ENCODE measurements at places on chromosomes 2 and 18.

GRCh38 chr18:42028247-42028832, 73.3 kb downstream of the PIK3C3 start:
- no peak for DNase-seq

GRCh38 chr2:85401464-85401805, 8.7 kb downstream of the CAPG start:
- no peak for DNase-seq

GRCh38 chr2:68426848-68427579, 40.1 kb downstream of the FBXO48 start:
- no peak for DNase-seq

DNA sequence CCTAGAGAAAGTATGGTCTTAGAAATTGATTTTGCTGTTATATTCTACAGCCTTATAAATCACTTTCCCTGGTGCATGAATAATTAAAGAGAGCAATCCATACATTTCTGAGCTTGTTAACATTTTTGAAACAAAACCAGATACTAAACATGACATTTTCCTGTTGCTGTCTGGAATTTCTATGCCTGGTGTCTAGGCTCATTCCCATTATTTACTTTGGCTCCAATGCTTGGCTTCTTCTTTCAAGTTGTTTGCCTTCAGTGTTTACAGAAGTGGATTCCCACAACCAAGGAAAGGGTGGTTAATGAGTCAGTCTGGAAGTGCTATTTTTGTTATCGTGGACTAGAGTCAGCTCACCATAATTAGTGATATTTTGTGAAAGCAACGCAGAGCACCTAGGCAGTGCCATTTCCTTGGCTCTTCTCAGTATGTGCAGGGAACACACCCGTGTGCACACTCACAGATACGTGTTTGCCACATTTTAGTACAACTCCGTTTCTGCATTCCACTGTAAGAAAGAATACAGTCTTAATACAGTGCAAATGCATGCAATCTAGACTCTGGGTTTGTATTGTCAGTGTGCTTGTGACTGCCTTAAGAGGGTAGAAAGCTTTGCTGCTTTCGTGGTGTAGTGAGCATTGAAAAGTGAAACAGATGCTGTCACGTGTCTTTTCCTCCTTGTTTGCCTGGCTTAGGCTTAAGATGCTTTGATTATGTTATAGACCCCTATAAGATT, 185.0 kb upstream of the RASGRP3 start:
- DNase-seq = no peak

- DNase-seq = no peak
Measured at GRCh38 chr2:101827246-101827645, 129.7 kb downstream of the MAP4K4 start.

- DNase-seq = peak; percentile 43
Measured at GRCh38 chr2:7037340-7038333, 120.4 kb downstream of the RNF144A start.

- no peak for DNase-seq
Measured at GRCh38 chr2:36486521-36487044, 111.4 kb downstream of the FEZ2 start.

GRCh38 chr2:48474574-48475298, 55.2 kb upstream of the STON1 start:
- DNase-seq = no peak

GRCh38 chr2:58339548-58340243, 98.6 kb upstream of the FANCL start:
- DNase-seq = no peak

DNA sequence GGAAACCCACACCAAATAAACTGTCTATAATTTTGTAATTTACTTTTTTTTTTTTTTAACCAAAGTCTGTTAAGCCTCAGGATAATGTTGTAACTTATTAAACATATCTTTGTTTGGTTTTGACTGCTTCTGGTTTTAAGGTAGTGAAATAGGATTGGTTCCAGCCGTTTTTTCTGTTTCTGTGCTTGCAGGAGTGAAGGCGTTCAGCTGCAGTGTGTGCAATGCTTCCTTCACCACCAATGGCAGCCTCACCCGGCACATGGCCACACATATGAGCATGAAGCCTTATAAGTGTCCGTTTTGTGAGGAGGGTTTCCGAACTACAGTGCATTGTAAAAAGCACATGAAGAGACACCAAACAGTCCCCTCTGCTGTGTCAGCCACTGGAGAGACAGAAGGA, 93.1 kb downstream of the ZNF236 start:
- DNase-seq = no peak

- no peak for DNase-seq
Measured at GRCh38 chr2:187554011-187554703, at the start of gene TFPI. Gene TFPI (minus strand): TSS chr2:187554435. CDS start chr2:187503768, 50,667 bp downstream.

DNA sequence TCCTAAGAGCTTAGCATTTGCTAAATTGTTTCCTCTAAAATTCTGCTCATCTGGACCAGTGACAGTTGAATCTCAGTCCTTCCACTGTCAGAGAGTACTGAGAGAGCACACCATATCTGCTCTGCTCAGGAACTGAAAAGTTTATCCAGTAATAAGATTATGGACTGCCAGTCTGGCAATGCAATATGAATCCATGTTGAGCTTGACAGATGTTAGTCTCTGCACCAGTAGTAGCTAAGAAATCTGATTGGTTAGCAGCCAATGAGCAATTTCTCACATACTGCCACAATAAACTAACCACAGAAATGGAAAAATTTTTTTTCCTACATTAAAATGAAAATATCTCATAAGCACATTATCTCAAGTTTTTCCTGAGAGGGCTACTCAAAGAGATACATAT, 2.3 kb downstream of the PRKD3 start:
- DNase-seq = no peak

DNA sequence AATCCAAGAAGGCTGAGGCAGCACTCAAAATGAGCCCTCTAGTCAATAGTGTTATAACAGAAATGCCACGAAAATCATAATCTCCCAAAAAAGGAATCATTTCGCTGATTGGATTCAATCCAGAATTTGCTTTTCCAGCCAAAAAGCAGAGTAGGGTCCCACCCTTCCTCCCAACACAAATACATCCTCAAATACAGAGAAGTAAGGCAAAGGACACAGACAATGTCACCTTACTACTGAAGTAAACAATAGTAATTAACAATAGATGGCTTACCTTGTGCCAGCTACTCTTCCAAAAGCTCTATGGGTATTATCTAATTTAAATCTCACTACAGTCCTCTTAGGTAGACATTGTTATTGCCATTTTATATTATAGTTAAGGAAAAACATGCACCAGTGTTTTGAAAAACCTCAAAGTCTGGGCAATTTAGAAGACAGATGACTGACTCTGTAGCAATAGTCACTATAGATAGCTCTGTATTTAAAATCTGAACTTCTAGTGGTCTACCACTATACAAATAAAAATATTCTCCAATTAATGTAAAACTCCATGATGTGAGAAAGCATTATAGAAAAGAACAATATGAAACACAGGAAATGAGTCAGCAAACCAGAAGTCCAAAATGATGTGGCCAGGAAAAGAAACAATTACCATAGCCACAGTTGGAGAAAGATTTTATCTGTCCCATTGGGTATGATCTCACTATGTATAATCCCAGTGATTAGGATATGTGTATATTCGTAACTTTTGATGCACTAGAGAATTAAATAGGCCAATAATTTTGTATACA, 305.0 kb upstream of the ERBB4 start:
- no peak for DNase-seq

DNA sequence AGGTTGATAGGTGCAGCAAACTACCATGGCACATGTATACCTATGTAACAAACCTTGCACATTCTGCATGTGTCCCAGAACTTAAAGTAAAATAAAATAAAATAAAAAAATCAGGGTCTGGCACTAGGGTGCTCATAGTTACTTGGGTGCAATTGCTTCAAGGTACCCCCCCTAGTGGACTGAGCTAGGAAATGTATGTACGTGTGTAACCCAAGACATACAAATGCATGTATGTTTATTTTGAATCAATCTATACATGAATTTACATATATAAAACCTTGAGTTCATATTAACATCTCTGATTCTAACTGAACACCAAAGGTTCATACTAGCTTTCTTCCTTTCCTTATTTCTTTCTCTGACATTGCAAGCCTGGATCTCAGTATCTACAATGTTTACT, 51.5 kb downstream of the USP37 start:
- DNase-seq = no peak

- DNase-seq = no peak
Measured at GRCh38 chr2:96207073-96207773, 1.4 kb downstream of the STARD7 start.

DNA sequence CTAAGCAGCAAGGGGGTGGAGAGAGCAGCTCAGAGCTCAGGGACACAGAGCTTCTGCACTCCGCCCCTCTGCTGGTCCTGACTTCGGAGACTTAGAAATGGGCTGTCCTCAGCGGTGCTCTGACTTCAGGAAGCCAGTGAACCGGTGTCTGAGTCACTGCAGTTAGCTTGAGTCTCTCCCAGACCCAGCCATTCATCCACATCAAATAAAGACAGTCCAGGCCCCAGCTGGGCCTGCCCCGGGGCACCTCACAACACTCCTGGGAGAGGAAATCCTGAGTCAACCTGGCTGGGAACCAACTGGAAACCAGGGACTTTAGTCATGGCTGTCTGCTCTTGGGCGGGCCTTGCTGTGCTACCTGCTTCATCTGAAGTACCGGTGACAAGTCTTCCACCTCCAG, 5.4 kb upstream of the ITGB6 start:
- peak; percentile 90 for DNase-seq

- no peak for DNase-seq
Measured at GRCh38 chr2:40147360-40147759, 304.5 kb downstream of the SLC8A1 start.

DNA sequence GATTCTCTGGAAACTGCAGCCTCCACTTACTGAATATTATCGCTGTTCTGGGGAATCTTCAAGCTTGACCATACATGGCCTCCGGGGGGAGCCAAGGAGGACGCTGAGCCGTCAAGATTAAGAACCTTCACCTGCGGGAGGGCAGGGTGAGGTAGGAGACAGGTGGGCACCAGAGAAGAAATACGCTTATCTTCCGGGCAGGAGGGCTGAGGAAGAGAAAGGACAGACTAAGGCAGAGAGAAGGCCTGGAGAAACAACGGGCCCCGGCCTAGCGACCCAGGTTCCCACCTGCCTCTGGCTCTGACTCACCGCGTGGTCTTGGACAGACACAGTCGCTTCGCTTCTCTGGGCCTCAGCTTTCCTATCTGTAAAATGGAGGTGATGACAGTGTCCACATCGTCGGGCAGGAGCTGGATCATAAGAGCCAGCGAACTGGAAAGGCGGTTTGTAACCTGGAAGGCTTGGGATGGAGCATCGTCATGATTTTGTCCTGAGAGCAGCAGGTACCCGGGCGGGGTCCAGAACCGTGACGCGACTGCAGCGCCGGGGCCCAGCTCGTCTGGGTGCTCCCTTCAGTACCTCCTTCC, 659 bp downstream of the ZNF142 start:
- no peak for DNase-seq

GRCh38 chr2:135742325-135742757, 686 bp downstream of the UBXN4 start:
- no peak for DNase-seq

DNA sequence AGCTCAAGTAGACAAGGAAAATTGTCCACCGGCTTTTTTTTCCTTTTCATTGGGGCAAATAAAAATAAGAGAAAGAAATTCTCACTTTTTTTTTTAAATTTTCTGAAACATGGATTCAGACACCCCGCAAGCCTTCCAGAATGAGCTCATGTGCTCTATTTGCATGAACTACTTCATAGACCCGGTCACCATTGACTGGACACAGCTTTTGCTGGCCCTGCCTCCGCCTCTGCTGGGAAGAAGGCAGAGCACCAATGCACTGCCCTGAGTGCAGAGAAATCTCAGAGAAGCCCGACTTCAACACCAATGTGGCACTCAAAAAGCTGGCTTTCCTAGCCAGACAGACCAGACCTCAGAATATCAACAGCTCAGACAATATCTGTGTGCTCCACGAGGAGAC, 30.2 kb upstream of the TRIM43B start:
- no peak for DNase-seq

- no peak for DNase-seq
Measured at GRCh38 chr2:22596306-22596705, 788.7 kb upstream of the KLHL29 start.

- no peak for DNase-seq
Measured at GRCh38 chr2:137706786-137707613, 257.3 kb upstream of the HNMT start.

GRCh38 chr2:236133410-236134012, 34.7 kb downstream of the GBX2 start:
- no peak for DNase-seq

- no peak for DNase-seq
Measured at GRCh38 chr2:207674826-207675225, 36.6 kb upstream of the CCNYL1 start.

- no peak for DNase-seq
Measured at GRCh38 chr18:54961868-54962267, 2.6 kb upstream of the CCDC68 start.

DNA sequence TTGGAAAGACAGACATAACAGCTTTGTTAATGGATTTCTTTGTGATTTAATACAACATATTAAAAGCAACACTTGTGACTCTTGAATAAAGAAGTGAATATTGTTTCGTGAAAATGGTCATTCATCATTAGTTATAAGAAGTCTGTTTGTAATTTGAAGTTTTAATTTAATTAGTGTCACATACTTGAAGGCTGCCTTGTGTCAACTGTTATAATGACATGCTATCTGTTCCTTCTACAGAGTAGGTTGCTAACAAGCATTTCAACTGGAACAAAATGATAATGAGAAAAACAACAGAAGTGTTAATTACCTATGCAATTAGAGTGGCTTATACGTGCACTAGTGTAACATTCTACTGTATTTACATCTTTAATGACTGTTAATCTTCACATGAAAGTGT, 624.7 kb downstream of the LRP1B start:
- no peak for DNase-seq

GRCh38 chr2:153464395-153464794, 14.2 kb downstream of the RPRM start:
- no peak for DNase-seq

GRCh38 chr2:197369933-197370320, 59.3 kb upstream of the ANKRD44 start:
- DNase-seq = no peak

GRCh38 chr2:42132191-42132965, 36.8 kb upstream of the EML4 start:
- DNase-seq = no peak

DNA sequence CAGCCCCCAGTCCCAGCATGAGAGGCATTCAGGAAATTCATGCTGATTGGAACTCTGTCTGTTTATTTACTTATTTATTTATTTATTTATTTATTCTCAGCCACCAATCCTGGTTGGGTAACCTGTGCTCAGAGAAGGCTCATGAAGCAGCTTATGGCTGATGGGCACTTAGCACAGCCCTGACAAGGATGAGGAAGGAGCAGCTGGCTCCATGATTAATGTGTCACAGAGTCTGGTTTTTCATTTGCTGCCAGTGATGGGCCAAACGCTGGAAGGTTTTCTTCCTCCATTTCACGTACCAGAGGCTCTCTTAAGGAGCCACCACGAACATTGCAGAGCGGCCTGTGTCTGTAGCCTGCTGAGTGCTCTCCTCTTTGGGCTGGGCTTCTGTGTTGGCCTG, 28.3 kb upstream of the KCNS3 start:
- no peak for DNase-seq

DNA sequence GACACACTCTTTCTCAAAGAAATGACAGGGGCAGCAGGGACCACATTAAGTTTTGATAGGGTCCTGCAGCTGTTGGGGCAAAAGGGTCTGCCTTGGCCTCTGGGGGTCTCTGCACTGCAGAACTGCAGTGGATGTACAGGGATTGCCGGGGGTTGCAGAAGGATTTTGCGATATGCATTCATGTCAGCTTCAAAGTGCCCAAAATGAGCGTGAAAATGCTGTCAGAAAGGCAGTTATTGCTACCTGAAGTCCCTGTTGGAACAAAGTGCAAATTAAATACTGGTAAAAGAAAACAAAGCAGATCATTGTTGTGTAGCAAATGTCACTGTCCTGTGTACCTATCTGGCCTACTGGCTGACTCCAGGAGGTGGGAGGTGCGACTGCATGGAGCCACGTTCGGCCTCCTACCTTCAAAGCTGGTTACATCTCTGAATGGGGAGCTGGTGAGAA, 78.8 kb upstream of the MAP4K3 start:
- DNase-seq = no peak

All from ascending aorta (tissue), 2 donors.